ENCODE measurements at places on chromosomes 7 and 10. TPM values are rescaled to one million over a fixed set of nuclear protein-coding genes. Genes with fewer than 3 reads are reported as not detected.

Gene BUD31
- 132 TPM for total RNA-seq

Gene GNGT1
- not detected for total RNA-seq

Gene SFRP5
- total RNA-seq = not detected

Gene CHRM2
- total RNA-seq = not detected

Gene PHYH
- total RNA-seq = 11.1 TPM

Gene LAMB1
- total RNA-seq = not detected

Gene PAX4
- total RNA-seq = not detected

Gene DYDC2
- not detected for total RNA-seq

Gene HGF
- total RNA-seq = not detected

Gene H2BK1
- not detected for total RNA-seq

Gene ANK3
- total RNA-seq = 27.9 TPM

Gene KDM7A
- total RNA-seq = 24.7 TPM

Gene CALML3
- total RNA-seq = not detected

Gene EN2
- not detected for total RNA-seq

Gene WEE2
- total RNA-seq = 0.12 TPM

Gene LIPN
- not detected for total RNA-seq

Gene MOSPD3
- 10.3 TPM for total RNA-seq

Gene ZNF511
- 69.6 TPM for total RNA-seq

Gene COMTD1
- total RNA-seq = 36.9 TPM

Gene CDHR3
- 0.47 TPM for total RNA-seq

Gene AOAH
- 12.3 TPM for total RNA-seq

Gene TRPV5
- not detected for total RNA-seq

Gene PPP1R17
- total RNA-seq = not detected

Gene GLI3
- not detected for total RNA-seq

Gene GJD4
- not detected for total RNA-seq

Gene LANCL2
- total RNA-seq = 11.0 TPM

Gene UBE2D4
- total RNA-seq = 15.3 TPM

Gene HABP2
- total RNA-seq = not detected

Gene NEUROD6
- total RNA-seq = not detected

Gene FFAR4
- not detected for total RNA-seq

Gene NPSR1
- not detected for total RNA-seq

Gene ATRNL1
- total RNA-seq = not detected

Gene CRYGN
- 0.22 TPM for total RNA-seq

Gene SPDYE6
- not detected for total RNA-seq

Gene NKX1-2
- total RNA-seq = not detected

Gene AS3MT
- total RNA-seq = 0.47 TPM

Gene SPDYE1
- not detected for total RNA-seq

Gene ACTL6B
- total RNA-seq = not detected

Gene GOLGA7B
- total RNA-seq = 0.26 TPM

Gene PLPP4
- not detected for total RNA-seq

Gene PTPRZ1
- not detected for total RNA-seq

Gene OR6B1
- not detected for total RNA-seq

Gene HDAC9
- 0.86 TPM for total RNA-seq

Gene CCDC146
- 1.2 TPM for total RNA-seq
